ENCODE measurements at places on chromosomes 11 and 22.

DNA sequence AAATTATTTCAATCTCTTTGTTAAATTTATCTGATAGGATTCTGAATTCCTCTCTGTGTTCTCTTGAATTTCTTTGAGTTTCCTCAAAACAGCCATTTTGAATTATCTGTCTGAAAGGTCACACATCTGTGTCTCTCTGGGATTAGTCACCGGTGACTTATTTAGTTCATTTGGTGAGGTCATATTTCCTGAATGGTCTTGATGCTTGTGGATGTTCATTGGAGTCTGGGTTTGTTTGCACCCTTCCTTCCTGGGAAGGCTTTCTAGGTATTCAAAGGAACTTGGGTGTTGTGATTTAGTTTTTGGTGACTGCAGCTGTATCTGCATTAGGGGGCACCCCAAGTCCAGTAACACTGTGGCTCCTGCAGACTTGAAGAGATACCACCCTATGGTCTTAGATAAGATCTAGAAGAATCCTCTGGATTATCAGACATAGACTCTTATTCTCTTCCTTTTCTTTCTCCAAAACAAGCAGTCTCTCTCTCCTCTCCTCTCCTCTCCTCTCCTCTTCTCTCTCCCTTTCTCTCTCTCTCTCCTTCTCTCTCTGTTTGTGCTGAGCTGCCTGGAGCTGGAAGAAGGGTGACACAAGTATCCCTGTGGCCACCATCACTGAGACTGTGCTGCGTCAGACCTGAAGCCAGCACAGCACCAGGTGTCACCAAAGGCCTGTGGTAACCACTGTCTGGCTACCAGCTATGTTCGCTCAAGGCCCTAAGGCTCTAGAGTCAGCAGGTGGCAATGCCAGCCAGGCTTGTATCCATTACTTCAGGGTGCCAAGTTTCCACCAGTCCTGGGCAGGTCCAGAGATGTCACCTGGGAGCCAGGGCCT lies 3.3 kb upstream of the HEPN1 start:
- DNase-seq = no peak

DNA sequence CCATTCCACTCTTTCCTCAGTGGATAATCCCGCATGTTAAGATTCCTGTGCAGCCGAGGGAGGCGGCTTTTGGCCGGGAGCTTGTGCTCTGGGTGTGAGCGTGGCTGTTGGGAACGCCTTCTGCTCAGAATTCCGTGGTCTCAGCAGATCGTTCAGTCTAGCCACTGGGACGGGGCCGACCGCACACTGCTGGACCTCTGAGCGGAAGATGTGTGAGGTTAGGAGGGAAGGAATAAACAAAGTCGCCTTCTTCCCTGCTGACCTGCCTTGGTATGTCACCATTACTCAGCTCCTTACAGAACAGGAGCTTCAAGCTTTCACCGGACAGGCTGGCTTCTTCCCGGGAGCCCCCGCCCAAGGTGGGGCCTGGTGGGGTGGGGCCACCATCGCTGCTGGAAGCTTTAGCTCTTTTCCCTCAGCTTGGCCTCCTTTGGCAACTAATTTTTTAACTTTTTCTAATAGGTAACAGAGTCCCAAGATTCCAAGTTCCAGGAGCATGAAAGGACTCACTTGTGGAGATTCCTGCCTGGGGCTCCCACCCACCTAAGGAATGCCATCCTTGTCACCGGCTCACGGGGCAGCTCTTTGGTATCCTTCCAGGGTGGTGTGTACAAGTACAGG lies 22.5 kb upstream of the SEPTIN5 start:
- peak; percentile 53 for DNase-seq

GRCh38 chr11:62400281-62400680 lies 18.6 kb upstream of the SCGB1A1 start:
- DNase-seq = no peak

DNA sequence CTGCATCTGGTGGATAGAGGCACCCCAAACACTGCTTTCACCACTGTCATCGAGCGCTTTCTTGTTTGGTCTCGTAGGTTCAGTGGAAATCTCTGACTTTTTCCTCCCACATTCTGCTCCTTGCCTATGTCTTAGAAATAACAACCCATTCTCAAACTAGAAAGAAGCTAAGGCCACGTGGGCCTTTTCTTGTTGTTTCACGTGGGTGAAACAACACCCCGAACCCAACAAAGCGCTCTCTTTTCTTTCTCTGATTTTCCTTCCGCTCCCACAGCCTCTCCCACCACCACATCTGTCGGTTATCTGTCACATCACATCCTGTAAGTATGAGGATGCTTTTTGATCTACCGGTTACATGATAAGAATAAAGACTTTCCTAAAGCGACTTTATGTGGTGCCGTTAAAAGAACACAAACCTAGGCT lies 77.1 kb downstream of the LINC01488 start:
- no peak for DNase-seq

DNA sequence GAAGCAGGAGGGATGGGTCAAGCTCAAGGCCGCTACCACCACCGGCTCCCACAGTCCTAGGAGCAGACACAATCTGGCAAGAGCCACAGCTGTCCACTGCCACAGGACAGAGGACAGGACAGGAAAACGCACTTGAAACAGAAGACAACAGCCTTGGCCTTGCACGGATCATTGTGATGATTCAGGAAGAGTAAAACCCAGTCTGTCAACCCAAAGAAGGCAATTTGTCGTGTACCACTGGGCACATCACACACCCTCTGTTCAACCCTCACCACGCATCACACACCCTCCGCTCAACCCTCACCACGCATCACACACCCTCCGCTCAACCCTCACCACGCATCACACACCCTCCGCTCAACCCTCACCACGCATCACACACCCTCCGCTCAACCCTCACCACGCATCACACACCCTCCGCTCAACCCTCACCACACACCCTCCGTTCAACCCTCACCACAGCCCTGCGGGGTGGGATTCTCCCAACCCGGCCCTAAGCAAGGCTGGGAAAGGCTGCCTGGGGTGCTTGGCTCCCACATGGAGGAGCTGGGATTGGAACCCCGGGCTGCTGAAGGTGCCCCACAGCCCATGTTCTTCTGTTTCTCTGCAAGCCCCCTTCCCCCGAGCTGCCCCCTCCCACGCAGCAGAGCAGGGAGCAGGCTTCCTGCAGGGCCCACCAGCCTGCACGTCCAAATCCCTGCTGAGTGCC lies 11.3 kb upstream of the CDC42BPG start:
- no peak for DNase-seq
